ENCODE measurements at places on chromosomes 7 and 10.

DNA sequence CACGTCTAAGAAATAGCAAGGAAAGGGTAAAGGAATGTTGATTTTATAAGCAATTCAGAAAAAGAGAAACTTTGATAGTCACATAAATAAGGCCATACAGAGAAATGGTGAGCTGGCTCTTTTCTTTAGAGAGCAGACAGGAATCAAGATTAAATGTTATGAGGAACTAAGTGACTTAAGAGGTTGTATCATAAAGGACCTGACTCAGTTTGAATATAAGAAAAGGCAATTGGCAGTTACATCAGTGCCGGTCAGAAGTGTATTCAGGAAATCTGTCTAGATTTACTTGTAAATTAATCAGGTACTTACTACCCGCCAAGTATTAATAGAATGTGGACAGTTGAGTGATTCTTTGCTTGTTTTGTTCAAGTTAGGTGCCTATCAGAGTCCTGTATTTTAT is 2.1 kb downstream of the MRPL32 start:
- DNase-seq = no peak

DNA sequence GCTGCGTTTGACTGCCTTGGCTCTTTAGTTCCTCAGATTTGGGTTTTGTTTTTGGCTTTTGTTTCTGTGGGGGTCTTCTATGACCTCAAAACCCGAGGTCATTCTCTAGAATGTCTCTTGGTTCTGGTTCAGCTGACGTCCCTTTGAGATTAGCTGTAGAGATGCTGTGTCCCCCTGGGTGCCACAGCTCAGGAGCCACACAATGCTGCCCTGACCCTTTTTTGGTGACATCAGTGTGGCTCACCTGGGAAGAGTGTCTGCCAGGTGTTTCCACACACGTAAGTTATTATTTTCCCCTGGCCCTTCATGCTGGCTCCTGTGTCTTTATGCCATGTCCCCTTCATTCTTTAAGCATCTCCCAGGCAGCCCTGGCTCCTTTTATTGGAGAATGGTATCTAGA is 89.8 kb upstream of the DDC start:
- DNase-seq = no peak

- DNase-seq = no peak
Observed at GRCh38 chr10:118472415-118473304, 122.8 kb downstream of the PRLHR start.

GRCh38 chr10:71984126-71984808 is 20.1 kb downstream of the CHST3 start:
- no peak for DNase-seq

DNA sequence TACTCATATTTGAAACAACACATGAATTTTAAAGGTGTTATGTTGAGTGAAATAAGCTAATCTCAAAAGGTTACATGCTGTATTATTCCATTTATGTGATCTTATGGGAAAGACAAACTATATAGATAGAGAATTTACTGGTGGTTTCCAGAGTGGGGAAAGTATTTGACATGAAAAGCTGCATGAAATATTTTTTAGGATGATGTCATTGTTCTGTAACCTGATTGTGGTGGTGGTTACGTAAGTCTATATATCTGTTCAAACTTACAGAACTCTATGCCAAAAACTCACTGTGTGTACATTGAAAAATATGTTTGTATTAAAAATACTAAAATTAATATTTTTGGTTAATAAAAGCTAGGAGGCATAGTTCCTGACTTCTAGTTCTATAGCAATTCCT is 453.0 kb downstream of the SORCS3 start:
- no peak for DNase-seq

DNA sequence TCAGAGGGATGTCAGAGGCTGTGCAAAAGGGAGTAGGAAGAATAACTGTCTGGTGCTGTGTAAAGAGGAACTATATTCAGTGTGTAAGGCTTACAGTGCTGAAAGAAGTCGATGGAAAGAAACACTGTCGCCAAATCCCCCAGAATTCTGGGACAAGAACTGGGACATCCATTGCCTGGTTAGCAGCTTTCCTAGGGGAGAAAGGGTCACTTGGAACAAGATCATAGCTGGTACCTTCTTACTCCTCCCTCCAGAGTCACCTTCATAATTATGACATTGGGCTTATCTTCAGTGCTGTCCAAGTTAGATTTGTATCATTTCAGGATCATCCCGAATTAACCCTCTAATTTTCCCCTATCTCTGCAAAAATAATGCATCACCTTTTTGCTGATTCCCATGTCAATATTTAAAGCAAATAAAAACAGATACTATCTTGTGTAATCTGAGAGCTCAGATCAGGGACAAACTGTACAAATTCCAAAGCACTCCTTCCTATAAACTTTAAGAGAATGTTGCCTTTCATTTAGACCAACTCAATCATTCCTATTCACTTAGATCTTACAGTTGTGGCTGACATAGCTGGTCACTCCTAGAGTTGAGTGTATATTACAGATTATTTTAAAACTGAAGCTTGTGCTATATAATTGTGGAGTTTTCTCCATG is 96.5 kb downstream of the DNAH11 start:
- no peak for DNase-seq

DNA sequence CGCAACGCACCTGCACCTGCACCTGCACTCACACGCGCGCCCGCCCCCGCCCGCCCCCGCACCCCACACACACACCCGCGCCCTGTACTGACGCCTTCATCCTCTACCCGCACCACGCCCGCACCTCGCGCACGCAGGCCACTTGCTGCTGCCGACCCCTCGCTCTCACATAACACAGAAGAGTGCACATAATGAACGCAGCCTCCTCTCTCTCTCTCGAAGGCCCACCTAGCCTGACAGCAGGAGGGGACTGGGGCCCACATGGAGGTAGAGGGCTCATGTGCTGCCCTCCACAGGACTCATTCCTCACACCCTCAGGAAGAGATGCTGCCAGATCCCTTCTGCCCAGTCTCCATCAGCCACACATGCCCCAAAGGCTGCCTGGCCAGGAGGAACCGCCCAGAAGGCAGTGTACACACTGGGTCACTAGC is 432 bp upstream of the CAMK2B start:
- DNase-seq = no peak

DNA sequence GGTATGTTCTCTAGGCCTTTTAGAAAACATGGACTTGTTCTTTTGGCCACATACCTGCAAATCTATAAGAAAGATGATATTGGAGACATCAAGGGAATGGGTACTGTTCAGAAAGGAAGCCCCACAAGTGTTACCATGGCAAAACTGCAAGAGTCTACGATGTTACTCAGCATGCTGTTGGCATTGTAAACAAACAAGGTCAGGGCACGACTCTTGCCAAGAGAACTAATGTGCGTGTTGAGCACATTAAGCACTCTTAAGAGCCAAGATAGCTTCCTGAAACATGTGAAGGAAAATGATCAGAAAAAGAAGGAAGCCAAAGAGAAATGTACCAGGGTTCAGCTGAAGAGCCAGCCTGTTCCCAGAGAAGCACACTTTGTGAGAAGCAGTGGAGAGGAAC is 37.1 kb downstream of the SDK1 start:
- DNase-seq = no peak

- DNase-seq = no peak
Observed at GRCh38 chr10:77463499-77463898, 174.1 kb downstream of the KCNMA1 start.

- no peak for DNase-seq
Observed at GRCh38 chr7:136009488-136010079, 32.4 kb upstream of the MTPN start.

GRCh38 chr7:40822861-40823260 is 688.1 kb downstream of the SUGCT start:
- DNase-seq = no peak

GRCh38 chr7:90621125-90621746 is 25.1 kb downstream of the CDK14 start:
- DNase-seq = no peak

GRCh38 chr7:142629588-142630260 is 119.5 kb upstream of the PRSS1 start:
- no peak for DNase-seq

- DNase-seq = no peak
Observed at GRCh38 chr10:83301732-83302131, 837.6 kb upstream of the GHITM start.

DNA sequence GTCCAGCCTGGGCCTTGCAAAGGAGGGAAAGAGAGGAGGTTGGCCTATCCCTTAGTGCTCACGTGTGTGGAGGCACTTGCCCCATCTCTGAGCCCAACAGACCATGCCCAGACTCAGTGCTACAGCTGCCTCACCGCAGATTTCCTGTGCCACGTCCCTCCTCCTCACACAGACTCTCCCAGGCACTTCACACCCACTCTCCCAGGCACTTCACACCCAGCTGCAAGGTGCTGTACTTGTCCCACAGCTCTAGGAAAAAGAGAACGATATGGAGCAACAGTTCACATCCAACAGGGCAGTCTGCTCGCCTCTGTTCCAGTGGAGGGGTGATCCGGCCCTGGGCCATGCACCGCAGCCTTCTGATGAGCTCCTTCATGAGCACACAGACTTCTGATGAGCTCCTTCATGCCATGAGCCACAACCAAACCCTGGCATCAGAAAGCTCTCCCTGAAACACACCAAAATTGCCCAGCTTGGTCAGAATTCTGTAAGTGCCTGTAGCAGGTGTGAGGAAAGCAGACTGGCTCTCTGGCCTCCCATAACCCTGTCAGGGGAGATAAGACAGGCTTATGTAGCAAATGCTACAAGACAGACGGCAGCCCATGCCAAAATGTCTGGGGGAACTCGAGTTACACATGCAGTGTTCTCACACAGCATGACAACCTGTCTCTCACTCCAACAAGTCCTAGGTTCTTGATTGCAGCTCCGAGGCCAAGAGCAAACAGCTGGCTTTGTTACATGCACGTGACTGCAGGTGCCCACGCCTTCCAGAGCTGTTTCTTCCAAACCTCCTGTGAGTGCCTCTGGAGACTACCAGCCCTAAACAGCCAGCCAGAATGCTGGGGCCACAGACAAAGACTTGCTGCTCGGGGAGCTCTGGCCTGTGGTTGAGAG is 348.5 kb downstream of the GRID1 start:
- no peak for DNase-seq

GRCh38 chr10:52479567-52479966 is 165.5 kb downstream of the DKK1 start:
- DNase-seq = no peak

DNA sequence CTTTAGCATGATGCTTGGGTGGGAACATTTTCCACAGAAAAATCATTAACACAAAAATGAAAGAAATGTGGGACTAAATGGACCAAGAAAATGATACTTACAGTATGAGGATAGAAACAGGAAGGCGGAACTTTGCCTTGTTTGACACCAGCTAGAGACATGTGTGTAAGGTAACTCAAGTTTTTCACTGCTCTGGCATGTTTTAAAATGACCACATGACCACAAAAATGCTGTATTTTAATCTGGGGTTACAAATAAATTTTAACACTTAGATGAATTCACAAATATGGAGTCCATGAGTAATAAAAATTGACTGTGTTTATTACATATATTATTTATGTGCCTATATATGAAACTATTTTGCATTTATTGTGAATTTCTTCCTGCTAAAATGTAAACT is 100.9 kb upstream of the PHYHIPL start:
- no peak for DNase-seq

- DNase-seq = no peak
Observed at GRCh38 chr7:45590679-45591057, 16.5 kb downstream of the ADCY1 start.

GRCh38 chr7:48452218-48452617 is 281.0 kb downstream of the ABCA13 start:
- no peak for DNase-seq

DNA sequence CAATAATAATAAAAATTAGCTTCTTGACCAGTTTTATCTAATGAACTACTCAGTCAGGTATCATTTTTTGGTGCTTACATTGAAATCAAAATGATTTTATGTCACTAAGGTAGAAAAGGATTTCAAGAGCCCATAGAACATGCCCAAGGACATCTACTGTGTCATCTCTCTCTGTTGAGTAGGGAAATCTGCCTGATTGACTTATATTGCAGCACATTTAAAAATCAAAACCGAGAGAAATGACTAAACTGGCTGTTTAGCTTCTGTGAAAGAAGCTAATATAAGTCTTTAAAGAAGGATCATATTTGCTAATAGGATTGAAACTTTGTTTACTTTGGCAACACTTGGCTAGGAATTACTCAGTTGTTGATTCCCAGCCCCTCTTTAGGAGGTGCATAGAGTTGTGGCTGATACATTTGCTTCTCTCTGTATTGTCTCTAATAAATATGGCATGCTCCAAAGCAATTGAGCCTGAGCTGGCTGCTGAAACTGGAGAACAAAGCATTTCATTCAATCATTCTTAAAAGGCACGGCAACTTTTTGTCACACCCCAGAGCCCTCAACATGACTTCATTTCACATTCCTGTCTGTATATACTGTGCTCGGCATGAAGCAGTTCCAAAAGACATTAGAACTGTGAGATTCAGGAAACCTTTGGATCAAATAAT is 1096.9 kb upstream of the POT1 start:
- DNase-seq = no peak

DNA sequence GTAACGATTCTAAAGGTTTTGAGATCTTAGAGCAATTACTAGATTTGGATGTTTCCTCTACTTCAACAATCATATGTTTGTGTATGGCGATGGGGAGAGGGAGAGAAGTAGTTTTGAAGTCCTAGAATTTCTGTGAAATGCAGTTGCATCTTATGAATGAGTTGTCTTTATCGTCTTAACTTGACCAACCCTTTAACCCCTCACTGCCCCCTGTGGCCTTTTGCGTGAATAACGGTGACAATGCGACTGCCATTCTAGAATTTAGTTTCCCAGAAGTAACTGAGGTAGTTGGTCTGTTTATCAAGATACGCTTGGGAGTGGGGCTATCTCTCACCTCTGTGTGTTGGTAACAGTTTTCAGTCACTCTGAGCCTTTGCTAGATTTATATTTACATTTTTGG is 204.6 kb downstream of the HDAC9 start:
- no peak for DNase-seq

DNA sequence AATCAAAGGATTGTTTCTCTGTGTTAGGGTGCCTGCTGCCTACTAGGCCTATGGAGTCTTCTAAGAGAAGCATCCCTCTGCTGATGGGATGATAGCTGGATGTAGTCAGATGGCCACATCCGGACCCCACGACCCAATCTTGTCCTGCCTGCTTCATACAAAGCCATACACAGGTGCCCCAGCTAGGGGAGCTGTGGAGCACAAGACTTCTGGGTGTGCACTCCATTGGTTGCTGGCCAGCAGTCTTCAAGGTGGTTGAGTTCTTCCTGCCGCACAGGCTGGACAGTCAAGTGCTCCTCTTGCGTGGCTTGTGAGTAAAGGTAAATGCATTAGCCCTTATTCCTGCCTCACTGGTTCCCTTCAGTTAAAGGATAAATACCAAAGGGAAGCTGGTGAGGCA is 120.2 kb downstream of the TEX36 start:
- DNase-seq = no peak

- DNase-seq = no peak
Observed at GRCh38 chr10:23367896-23368595, 23.4 kb upstream of the C10orf67 start.

DNA sequence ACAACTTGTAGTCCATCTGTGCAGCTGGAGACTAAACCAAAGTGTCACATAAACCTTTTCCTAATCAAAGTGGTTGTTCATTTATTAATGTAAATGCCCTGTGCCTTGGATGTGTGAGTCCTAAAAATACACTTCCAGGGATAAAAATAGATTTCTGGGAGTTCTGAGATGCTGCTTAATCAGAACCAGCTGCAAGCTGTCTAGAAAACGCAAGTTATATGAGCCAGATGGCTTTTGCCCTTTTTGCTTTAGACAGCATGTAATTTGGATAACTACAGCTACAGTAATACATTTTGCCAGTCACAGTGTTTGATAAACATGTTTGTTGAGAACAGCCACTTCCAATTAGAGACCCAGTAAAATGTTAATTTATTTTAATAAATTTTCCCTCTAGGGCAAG is 185.1 kb upstream of the PRPS1L1 start:
- no peak for DNase-seq
